ENCODE measurements at places on chromosomes 4 and X. TPM values are rescaled to one million over a fixed set of nuclear protein-coding genes. Genes with fewer than 3 reads are reported as not detected.
A peak's percentile ranks its signal among the peaks of the same experiment; 100 is the strongest.

GRCh38 chr4:152735906-152736305 lies 43.6 kb downstream of the TIGD4 start:
- no peak overlapping the region for H3K4me3 ChIP-seq
- no peaks in the 10 kb centered on the region for H3K27me3 ChIP-seq
- DNase-seq = no peak
- H3K27ac ChIP-seq = no peak overlapping the region

The STS gene
- polyA plus RNA-seq = 1.7 TPM

DNA sequence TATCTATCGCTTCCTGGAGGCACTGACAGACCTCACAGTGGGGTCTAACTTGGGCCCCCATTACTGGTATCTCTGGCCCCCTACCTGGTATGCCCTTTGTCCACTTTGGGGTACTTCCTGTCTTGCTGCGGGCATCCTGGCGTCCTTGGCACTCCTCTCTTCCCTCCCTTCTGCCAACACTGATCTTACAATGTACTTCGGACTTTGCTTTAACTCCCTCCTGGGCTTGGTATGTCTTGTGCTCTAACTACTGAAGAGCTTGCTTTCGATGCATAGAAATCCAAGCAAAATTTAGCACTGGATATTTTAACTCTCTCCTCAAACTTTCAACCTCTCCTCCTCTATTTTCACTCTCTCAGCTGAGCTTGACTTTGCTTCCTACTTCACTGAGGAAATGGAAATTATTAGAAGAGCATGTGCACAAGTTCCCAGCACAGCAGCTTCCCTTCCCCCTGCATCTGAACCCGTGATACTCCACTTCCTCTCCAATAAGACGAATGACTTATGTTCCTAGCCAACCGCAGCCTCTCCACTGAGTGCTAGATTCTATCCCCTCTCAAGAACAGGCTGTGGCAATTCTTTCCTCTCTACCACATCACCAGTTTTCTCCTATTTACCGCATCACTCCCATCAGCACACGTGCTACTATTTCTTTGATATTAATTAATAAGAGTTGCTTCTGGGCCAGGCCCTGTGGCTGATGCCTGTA lies 52.9 kb downstream of the SUPT20HL2 start:
- DNase-seq = no peak
- no peak overlapping the region for H3K27ac ChIP-seq
- no peaks in the 10 kb centered on the region for H3K4me1 ChIP-seq
- no peak overlapping the region for H3K4me3 ChIP-seq
- H3K27me3 ChIP-seq = no peaks in the 10 kb centered on the region
- H3K36me3 ChIP-seq = no peaks in the 10 kb centered on the region

DNA sequence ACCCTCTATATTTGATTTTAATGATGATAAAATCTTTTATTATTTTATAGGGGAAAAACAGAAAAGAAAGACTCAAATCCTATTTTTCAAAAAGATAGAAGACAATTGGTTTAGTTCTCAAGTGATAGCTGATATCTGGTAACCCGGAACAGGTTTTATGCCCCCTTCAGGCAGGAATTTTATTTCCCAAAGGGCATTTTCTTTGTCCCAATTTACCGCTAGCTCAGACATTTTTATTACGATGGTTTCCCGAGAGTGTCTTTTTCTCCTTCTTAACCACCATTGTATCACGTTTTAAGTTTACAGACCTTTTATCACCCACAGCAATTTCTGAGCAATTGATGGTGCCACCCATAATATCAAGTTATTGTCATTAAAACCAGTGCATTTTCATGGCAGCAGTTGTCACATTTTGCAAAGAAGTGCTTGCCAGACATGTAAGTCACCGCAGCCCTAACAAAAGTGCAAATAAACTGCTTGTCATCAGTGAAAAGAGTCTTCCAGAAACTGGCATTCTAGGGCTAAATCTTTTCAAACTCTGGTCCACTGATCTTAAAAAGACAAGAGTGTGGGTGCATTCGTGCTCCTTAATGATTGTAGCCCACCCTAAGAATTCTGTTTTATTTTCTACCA lies 204.8 kb upstream of the VCX start:
- no peaks in the 10 kb centered on the region for H3K4me1 ChIP-seq
- H3K36me3 ChIP-seq = no peaks in the 10 kb centered on the region
- no peak for DNase-seq
- no peak overlapping the region for H3K4me3 ChIP-seq

The MAGEA1 gene
- not detected for polyA plus RNA-seq

The MAOB gene
- polyA plus RNA-seq = 0.43 TPM

The PLS3 gene
- polyA plus RNA-seq = not detected

- no peak overlapping the region for H3K27ac ChIP-seq
- no peak overlapping the region for H3K4me3 ChIP-seq
- H3K27me3 ChIP-seq = no peaks in the 10 kb centered on the region
- no peak for DNase-seq
Measured at GRCh38 chr4:75729836-75730235, 5.5 kb downstream of the USO1 start.

DNA sequence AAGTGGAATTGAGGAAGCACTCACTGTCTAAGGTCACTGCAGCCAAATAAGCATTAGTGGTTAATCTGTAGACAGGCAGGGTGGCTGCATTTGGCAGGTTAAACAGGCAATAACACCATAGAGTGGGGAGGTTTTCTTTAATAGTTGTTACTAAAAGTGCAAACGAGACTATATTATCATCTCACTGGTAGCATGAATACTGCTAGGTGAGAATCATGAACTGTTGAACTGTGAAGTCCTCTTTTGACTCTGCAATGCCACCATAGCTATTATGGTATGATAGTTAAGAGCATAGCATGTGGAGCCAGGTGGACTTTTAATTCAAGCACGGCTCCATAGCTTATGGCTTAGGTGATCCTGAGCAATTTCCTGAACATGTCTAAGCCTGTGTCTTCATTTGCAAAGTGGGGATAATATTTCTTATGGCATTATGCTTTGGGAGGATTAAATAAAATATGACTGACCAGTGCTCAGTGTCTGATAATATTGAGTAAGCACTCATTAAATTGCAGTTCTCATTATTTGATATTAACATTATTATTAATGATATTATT lies 235.6 kb upstream of the HHIP start:
- H3K4me1 ChIP-seq = no peaks in the 10 kb centered on the region
- DNase-seq = no peak
- H3K4me3 ChIP-seq = no peak overlapping the region
- H3K27ac ChIP-seq = no peak overlapping the region

- H3K27ac ChIP-seq = no peak within 1 kb of the TSS
Measured at GRCh38 chr4:80196922-80197573, at the start of gene PRDM8. Gene PRDM8 (plus strand): TSS chr4:80197503. CDS start chr4:80200081, 2,578 bp downstream.

GRCh38 chr4:139808381-139808807 lies 142.8 kb downstream of the MGST2 start:
- H3K36me3 ChIP-seq = no peaks in the 10 kb centered on the region
- no peaks in the 10 kb centered on the region for H3K27me3 ChIP-seq
- H3K27ac ChIP-seq = no peak overlapping the region
- no peak for DNase-seq
- no peaks in the 10 kb centered on the region for H3K4me1 ChIP-seq

GRCh38 chrX:37348971-37349220 lies 268 bp upstream of the PRRG1 start:
- no peaks in the 10 kb centered on the region for H3K27me3 ChIP-seq
- H3K4me3 ChIP-seq = no peak overlapping the region
- no peaks in the 10 kb centered on the region for H3K36me3 ChIP-seq
- H3K27ac ChIP-seq = no peak overlapping the region

GRCh38 chr4:67106861-67107460 lies 438.3 kb downstream of the CENPC start:
- H3K36me3 ChIP-seq = no peaks in the 10 kb centered on the region
- no peak overlapping the region for H3K4me3 ChIP-seq
- no peaks in the 10 kb centered on the region for H3K27me3 ChIP-seq
- no peak for DNase-seq

The NLGN4X gene
- polyA plus RNA-seq = 0.21 TPM

GRCh38 chr4:138242076-138242833 lies at the start of gene SLC7A11:
Gene SLC7A11 (minus strand): TSS chr4:138242349. CDS start chr4:138242069, 280 bp downstream.
- H3K27me3 ChIP-seq = no peaks in the 10 kb centered on the region
- peak within 1 kb of the TSS; percentile 66 for H3K27ac ChIP-seq
- H3K4me1 ChIP-seq = peaks cover 7% of the 10 kb centered on the region
- no peaks in the 10 kb centered on the region for H3K36me3 ChIP-seq

The C4orf54 gene
- polyA plus RNA-seq = not detected

The CD38 gene
- polyA plus RNA-seq = 2.1 TPM

The FHIP1A gene
- not detected for polyA plus RNA-seq

The CHRDL1 gene
- not detected for polyA plus RNA-seq

The ARAP2 gene
- polyA plus RNA-seq = 44.2 TPM

- no peaks in the 10 kb centered on the region for H3K36me3 ChIP-seq
- H3K4me1 ChIP-seq = no peaks in the 10 kb centered on the region
- no peak overlapping the region for H3K27ac ChIP-seq
- no peaks in the 10 kb centered on the region for H3K27me3 ChIP-seq
Measured at GRCh38 chrX:110992611-110993010, 103.4 kb upstream of the PAK3 start.

DNA sequence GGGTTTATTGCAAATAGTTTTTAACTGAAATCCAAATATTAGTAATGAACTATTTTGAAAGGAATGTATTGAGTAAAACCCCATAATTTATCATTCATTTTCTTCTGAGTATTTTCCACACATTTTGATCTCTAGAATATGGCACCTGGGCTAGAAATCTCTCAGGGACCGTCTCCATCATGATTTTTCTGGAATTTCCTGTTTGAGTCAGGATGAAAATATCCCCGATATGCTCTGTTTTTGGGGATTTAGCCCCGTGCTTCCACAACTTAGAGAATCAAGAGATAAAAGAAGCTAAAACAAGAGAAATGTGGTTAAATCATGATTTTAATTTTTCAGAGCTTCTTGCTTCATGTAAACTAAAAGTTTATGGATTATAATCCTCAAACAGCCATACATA lies 114.2 kb downstream of the SPCS3 start:
- no peak for DNase-seq
- no peaks in the 10 kb centered on the region for H3K36me3 ChIP-seq
- no peaks in the 10 kb centered on the region for H3K4me1 ChIP-seq
- no peaks in the 10 kb centered on the region for H3K27me3 ChIP-seq
- no peak overlapping the region for H3K4me3 ChIP-seq
- no peak overlapping the region for H3K27ac ChIP-seq

DNA sequence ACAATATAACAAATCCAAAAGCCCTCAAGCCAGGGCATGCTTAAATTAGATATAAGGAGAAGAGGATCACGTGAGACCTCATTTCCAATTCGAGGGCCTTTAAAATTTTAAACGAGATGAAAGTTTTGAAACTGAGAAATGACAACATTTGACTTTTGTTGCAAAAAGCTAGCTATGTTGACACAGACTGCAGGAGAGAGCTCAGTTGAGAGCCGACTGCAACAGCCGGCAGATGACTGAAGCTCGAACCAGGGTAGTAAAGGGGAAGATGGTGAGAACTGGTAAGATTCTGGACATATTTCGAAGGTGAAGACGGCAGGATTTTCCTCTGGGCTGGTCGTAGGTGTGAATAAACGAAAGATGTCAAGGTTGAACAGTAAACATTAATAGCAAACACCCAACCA lies 773 bp downstream of the PRMT9 start:
- no peaks in the 10 kb centered on the region for H3K36me3 ChIP-seq
- peak overlapping the region; percentile 93 for H3K27ac ChIP-seq
- no peak for DNase-seq
- H3K4me3 ChIP-seq = peak overlapping the region; percentile 81
- peaks cover 13% of the 10 kb centered on the region for H3K4me1 ChIP-seq

The CFP gene
- 1.4 TPM for polyA plus RNA-seq

DNA sequence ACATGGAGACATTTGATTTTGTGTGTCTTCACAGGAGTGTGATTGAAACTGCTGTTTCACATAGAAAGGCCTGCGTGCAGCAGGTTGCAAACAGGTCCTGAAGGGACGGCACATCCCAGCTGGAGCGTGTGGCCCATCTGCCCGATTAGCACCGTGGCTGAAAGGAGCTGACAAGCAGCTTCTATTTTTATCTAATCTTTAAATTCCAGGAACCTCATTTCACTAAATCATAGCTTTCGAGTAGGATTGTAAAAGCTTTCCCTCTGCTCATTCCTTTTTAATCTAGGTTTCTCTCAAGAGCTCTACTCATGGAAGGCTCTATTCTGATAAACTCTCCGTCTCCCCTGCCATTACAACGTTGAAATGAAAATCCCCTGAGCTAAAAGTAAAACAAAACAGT lies 106.8 kb downstream of the FSTL5 start:
- no peak for DNase-seq
- H3K36me3 ChIP-seq = no peaks in the 10 kb centered on the region
- no peaks in the 10 kb centered on the region for H3K27me3 ChIP-seq
- no peak overlapping the region for H3K27ac ChIP-seq

The PCDH10 gene
- not detected for polyA plus RNA-seq

DNA sequence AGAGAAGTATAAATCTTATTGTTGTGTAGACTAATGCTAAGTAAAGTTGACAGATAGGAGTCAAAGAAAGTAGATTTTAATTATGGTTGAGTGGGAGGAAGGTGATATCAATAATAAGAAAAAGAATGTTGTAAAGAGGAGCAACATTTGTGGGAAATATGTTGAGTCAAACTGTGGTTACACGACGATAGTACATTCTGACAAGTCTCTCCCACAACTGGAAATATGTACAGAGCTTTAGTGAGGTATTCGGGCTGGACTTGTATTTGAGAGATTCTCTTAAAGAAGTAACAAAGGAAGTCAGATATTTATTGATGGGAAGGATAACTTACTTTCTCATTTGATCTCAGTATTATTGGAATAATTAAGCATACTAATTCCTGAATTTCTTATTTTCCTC lies 525.3 kb upstream of the MAGEB2 start:
- no peaks in the 10 kb centered on the region for H3K36me3 ChIP-seq
- no peaks in the 10 kb centered on the region for H3K4me1 ChIP-seq
- no peak for DNase-seq
- H3K27ac ChIP-seq = no peak overlapping the region

GRCh38 chr4:7320206-7320797 lies 114.4 kb downstream of the PSAPL1 start:
- H3K36me3 ChIP-seq = no peaks in the 10 kb centered on the region
- H3K27me3 ChIP-seq = no peaks in the 10 kb centered on the region
- peaks cover 3% of the 10 kb centered on the region for H3K4me1 ChIP-seq
- no peak overlapping the region for H3K4me3 ChIP-seq
- DNase-seq = no peak

The AVPR2 gene
- not detected for polyA plus RNA-seq

The COL25A1 gene
- polyA plus RNA-seq = not detected

The NAA11 gene
- polyA plus RNA-seq = not detected

DNA sequence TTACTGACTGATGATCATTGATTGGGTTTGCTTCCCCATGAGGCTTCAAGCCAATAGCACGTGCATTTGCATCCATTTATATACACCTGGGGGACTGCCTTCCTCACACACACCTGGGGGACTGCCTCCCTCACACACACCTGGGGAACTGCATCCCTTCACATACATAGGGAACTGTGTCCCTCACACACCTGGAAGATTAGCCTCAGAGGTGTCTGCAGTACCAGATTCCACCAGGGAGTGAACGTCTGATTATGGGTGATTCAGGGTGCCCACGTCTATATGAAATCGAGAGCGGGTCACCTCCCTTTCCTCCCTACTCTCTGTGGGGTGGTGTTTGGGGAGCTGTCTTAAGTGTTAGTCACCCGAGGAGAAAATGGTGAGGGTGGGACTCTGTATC lies 16.9 kb downstream of the CD99 start:
- no peaks in the 10 kb centered on the region for H3K27me3 ChIP-seq
- peaks cover 67% of the 10 kb centered on the region for H3K4me1 ChIP-seq
- DNase-seq = no peak
- H3K27ac ChIP-seq = no peak overlapping the region
- peaks cover 6% of the 10 kb centered on the region for H3K36me3 ChIP-seq

GRCh38 chr4:73308286-73308685 lies 49.7 kb upstream of the ANKRD17 start:
- H3K36me3 ChIP-seq = no peaks in the 10 kb centered on the region
- no peaks in the 10 kb centered on the region for H3K4me1 ChIP-seq
- H3K27ac ChIP-seq = no peak overlapping the region
- H3K4me3 ChIP-seq = no peak overlapping the region
- no peak for DNase-seq

The USP51 gene
- polyA plus RNA-seq = 0.14 TPM
